ENCODE measurements at places on chromosomes 2 and 18.

DNA sequence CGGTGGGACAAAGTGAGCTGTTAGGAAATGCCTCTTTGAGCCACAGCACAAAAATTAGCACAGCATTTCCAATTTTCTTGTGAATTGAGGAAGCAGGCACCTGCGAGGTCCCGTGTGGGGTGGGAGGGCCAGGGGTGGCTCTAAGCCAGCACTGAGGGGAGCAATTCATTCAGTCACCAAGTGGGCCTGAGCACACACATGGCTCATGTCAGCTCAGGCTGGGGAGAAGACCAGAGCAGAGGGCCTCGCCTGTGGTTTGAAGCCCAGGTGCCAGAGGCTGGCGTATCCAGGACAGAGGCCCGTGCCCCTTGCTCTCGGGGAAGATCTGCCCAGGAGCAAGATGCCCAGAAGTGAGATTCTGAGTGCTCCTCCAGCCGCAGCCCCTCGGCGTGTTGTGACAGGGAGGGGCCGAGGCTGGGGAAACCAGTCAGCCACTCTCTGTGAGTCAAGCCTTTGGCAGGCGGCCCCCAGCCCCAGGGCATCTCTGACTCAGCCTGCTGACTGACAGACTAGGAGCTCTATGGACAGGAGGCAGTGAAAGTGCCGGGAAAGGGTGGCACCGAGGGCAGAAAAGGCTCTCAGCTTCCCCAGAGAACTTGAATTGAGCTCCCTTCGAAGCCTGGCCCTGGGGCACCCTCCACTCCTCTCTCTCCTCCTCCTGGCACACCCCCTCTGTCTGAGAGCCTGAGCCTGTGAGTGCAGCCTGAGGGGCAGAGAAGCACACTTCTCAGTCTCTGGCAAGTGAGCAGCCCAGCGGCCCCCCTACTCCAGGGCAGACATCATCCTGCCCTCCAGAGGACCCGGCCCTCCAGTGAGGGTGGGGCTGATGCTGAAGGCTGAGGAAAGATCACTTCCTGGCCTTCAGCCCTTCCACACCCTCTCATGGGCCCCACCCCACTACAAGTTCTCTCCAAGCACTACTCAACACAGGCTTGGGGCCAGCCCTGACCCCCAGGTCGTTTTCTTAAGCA lies 32.3 kb downstream of the CYP26B1 start:
- DNase-seq: no peak

DNA sequence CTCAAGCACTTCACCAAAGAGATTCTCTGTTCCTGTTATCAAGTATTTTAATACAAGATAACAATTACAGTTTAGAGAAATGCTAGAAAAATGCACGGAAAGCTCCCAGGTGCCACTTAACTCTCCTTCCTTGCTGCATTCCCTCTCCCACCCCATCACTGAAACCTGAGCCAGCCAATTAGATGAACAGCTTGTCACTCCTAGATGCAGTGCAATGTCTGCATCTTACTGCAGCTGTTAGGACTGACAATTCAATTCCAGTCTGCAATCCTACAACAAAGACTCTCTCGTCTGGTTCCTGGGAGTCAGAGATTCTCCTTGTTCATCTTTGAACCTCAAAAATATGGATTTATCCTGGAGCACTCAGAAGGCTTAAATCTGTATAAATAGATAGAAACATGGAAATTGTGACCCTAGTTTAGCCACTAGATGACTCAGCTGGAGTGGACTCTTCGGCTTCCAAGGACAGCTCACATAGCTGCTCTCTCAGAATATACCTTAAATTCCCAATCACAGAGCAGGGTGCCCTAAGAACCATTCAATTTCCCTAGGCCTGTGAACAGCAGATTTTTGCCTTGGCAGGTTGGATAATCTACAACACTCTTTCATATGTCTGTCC lies 311.1 kb downstream of the NRXN1 start:
- no peak for DNase-seq

- DNase-seq: no peak
These were observed 131.8 kb upstream of the HS6ST1 start for GRCh38 chr2:128450211-128451024.

DNA sequence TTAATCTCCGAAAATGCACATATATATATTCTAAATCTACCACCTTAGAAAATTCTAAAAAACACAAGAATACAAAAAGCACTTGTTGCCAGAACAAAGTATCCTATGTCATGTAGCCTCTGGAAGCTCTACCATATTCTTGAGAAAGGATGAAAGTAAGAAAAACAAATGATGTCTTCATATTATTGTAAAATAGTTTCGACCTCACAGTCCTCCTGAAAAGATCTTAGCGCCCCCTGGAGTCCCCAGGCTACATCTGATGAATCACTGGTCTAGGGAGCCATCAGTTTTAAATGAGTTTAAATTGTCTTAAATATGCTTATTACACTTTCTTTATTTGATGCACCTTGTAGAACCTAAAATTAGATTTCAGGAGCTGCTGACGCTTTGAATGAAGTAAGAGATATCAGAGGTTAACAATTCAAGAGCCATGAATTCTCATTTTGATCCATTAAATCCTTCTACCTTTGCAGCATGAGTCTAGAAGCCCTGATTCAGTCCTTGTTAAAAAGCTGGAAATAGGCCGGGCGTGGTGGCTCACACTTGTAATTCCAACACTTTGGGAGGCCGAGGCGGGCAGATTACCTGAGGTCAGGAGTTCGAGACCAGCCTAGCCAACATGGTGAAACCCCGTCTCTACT lies 138.8 kb downstream of the MCFD2 start:
- peak; percentile 12 for DNase-seq

DNA sequence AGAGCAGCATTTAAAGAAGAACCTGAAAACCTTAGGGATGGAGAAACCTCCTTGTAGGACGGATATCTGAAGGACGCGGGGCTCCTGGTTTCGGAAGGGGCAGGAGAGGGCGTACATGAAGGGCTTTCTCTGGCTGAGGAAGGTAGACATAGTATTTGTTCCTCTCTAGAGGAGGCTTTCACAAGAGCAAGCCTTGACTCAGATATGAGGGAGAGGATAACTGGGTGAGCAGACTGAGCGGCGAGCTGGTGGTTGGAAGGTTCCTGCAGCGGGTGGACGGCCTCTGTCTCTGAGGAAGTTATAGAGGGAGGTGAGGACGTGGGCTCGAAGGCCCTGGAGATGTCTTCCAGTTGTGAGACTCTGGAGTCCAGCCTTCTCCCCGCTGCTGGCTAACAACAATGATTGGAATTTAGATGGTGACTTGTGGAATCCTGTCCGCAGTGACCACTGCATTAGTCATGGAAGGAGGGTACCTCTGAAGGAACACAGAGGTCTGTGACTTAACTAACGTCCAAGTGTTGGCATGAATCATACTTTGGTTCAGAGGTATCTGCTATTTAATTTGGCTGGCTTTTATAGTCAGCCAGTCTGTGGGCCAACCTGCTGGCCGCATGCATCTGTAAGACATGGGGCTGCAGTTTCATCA lies 80.9 kb downstream of the ASAP2 start:
- DNase-seq: no peak

DNA sequence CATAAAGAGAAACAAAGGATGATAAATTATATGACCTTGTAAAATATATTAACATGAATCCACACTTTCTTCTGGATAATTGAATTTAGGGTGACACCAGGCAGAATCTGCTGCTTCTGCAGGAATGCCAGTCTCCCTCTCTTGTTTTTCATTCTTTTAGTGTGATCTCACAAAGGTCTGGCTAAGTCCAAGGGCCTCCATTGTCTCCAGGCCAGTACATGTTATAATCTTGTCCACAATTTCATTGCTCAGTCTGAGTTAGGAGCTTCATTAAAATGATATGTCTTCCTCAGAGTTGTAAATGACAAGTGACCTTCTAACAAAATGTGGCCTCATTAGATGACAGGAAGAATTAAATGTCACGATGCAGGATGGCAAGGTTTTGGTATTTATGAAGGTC lies 110.2 kb downstream of the APOB start:
- no peak for DNase-seq

GRCh38 chr2:68766376-68766845 lies 31.8 kb downstream of the ARHGAP25 start:
- DNase-seq: no peak

- no peak for DNase-seq
These were observed 145.1 kb upstream of the PID1 start for GRCh38 chr2:229416116-229416694.

DNA sequence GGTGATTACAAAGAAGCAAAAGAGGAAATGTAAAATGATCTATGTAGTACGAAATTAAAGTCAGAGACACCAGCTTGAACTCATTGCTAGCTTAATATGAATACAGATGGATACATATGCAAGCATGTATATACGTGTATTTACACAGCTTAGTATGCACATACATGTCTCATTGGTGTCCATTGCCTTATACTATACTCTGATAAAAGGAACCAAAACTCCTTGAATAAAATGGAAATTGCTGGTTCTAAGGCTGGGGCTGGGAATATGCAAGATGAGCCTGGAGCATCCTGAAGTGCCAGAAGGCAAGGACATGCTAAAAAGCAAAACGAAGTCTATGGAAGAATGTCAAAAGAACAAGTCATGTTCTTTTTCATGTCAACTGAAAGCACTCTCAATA lies 1424.4 kb upstream of the SLC39A10 start:
- DNase-seq: no peak

- no peak for DNase-seq
These were observed 71.9 kb upstream of the KLHL29 start for GRCh38 chr2:23312996-23313606.

GRCh38 chr2:108548208-108549003 lies 14.1 kb downstream of the LIMS1 start:
- DNase-seq: no peak

- no peak for DNase-seq
These were observed 126.5 kb downstream of the ZNF407 start for GRCh38 chr18:74724186-74724585.

- DNase-seq: no peak
These were observed 49.0 kb downstream of the SETBP1 start for GRCh38 chr18:44729631-44730101.

DNA sequence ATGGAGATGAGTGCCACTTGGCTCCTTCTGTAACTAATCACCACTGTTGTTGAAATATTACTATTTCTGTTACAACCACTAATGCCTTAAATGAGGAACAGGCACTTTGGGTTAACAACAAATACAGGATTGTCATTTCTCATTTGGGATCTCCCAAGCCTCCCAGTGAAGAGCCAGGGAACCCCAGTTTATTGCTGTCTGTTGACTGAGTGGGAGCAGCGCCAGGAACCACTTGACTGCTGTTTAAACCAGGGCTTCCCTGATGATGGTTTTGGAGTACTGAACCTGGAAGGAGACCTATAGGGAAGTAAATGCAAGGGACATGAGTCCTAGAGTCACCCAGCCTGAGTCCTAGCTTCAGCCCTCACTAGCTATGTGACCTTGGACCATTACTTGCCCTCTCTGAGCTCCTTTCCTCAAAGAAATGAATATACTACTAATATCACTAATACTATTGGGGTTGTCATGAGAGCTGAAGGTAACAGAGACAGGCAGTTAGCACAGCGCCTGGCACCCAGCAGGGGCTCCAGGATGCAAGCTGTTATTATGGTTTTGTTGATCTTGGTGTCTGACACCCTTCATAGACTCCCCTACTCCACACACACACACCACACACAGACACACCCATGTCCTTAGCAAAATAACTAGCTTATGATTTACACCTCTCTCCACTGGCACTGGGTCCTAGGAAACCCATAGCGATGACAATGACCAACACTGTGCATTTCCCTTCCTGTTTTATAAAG lies 104.2 kb upstream of the FZD7 start:
- no peak for DNase-seq

- DNase-seq: no peak
These were observed 662.4 kb downstream of the GALR1 start for GRCh38 chr18:77911971-77912605.

DNA sequence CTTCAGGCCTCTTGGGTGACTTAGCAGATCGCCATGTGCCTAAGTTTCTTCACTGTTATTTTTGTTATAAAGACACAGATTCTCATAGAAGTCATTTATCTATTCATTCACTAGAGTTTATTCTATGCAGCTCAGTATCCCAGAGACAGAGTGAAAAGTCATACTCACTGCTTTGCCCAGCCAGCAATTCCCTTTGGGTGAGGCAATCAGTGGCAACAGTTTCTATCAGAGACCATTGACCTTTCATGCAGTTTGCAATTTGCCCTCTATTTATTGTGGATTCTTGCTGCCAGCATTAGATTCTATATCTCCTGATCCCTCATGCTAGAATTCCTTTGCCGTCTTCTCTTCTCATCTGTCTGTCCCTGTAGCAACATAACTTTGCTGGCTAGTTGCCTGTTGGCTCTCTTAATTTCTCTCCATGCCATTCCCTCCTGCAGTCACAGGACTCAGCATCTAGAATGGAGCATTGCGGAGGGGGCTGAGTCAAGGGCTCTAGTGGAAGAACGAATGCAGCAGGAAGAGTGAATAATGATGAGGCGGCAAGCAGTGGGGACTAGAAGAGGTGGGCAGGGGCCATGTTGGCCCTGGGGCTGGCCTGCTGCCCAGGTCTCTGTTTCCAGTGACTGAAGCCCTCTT lies 12.2 kb downstream of the SLC9A4 start:
- no peak for DNase-seq

DNA sequence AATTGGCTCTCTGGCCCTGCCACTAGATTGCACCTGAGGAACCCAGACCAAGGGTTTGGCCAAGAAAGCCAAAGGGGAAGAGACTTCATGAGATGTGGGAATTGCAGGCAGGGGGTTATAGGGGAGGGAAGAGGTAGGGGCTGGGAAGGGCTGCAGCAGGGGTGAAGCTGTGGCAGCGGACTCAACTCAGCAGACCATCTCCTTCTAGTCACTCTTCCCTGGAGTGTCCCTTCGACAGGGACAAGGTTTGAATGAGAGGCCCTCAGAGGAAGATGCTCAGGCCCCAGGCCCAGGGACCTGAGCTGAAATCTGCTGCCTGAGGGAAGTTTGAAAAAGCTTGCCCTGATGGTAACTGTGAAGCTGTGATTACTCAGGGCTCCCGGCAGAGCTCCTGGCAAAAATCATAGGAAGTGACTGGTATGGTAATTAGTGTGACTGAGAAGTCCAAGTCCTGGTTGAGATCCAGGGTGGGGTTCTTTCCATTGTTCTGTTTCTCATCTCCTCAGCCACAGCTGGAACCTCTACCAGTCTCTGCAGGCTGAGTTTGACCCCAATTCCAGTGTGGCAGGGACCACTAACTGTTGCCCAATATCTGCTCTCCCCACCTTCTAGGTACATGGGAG lies 300.9 kb downstream of the CYP26B1 start:
- DNase-seq: no peak

GRCh38 chr2:10721396-10722251 lies at the start of gene ATP6V1C2:
TSS of gene ATP6V1C2 (plus strand) at chr2:10721630. CDS start at chr2:10722850, 1,220 bp downstream.
- DNase-seq: no peak

DNA sequence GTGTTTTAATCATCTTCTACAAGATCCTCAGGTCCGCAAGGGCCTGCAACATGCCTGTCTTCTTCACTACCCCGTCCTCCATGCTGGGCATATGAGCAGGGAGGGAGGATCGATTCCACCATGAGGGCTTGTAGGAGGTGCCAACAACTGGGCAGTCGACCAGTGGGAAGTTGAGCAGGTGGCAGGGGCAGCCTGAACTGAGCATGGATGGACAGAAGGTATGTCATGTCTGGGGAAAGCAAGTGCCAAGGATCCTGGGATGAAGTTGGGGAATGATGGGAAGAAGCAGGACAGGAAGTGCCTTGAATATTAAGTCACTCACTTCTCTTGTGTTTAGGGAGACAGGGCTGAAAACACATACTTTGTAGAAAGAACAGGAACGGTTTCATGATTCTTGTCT lies 44.7 kb downstream of the CTIF start:
- DNase-seq: no peak

GRCh38 chr2:190994148-190994547 lies 19.8 kb downstream of the STAT1 start:
- DNase-seq: no peak

All from stimulated activated CD8-positive, alpha-beta memory T cell treated with anti-CD3 and anti-CD28 coated beads, Interleukin-15, amount 100 ng/mL, for 24 hours (primary cell).